Stimulated activated CD8-positive, alpha-beta memory T cell treated with anti-CD3 and anti-CD28 coated beads, Interleukin-4, amount 100 ng/mL, for 1 hour (primary cell): ENCODE measurements at places on chromosomes 11 and 22.

- no peak for DNase-seq
These were observed 34.6 kb downstream of the BBOX1 start for GRCh38 chr11:27075192-27075591.

- no peak for DNase-seq
These were observed 98.0 kb upstream of the TBCEL start for GRCh38 chr11:120925944-120926343.

DNA sequence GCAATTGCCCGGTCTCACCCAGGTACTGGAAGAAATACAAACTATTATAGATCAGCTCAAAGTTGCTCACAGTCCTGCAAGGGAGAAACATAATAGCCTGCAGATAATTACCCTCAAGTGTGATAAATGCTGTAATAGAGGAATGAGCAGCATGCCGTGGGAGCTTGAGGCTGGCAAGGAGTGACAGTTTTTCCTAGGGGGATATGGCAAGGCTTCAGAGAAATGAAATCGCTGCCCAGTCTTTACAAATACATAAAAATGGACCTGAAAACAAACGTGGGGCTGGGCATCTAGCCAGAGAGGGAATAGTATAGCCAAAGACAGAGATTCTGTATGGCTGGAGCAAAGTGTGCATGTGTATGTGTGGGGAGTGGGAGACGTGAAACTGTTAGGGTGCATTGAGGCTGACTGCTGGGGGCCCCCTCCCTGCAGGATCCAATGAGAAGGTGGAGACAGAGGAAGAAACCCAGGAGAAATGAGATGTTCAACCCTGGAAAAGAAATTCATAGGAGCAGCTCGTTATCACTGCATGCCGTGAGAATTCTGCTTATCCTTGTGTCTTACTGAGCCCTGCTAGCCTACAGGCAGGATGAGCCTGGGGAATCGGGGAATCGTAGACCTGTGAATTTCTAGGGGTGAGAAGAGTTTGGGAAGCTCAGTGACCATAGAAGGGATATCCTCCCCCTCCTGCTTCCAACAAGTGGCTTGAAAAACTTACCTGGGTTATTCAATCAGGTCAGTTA, 167.0 kb downstream of the LDLRAD3 start:
- no peak for DNase-seq

DNA sequence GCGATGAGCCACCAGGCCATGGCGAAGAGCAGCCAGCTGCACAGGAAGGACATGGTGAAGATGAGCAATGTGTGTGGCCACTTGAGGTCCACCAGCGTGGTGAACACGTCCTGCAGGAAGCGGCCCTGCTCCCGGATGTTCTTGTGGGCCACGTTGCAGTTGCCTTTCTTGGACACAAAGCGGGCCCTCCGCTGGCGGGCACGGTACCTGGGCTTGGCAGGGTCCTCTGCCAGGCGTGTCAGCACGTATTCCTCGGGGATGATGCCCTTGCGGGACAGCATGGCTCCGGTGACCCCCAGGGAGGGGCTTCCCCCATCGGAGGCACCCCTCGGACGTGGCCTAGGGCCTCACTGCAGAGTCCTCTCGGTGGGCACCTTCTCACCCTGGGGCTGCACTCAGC, 648 bp downstream of the KCNJ11 start:
- DNase-seq: no peak

GRCh38 chr11:92964471-92964870, 5.0 kb upstream of the MTNR1B start:
- no peak for DNase-seq

- peak; percentile 33 for DNase-seq
These were observed 9.3 kb downstream of the TFIP11 start for GRCh38 chr22:26502688-26503561.

DNA sequence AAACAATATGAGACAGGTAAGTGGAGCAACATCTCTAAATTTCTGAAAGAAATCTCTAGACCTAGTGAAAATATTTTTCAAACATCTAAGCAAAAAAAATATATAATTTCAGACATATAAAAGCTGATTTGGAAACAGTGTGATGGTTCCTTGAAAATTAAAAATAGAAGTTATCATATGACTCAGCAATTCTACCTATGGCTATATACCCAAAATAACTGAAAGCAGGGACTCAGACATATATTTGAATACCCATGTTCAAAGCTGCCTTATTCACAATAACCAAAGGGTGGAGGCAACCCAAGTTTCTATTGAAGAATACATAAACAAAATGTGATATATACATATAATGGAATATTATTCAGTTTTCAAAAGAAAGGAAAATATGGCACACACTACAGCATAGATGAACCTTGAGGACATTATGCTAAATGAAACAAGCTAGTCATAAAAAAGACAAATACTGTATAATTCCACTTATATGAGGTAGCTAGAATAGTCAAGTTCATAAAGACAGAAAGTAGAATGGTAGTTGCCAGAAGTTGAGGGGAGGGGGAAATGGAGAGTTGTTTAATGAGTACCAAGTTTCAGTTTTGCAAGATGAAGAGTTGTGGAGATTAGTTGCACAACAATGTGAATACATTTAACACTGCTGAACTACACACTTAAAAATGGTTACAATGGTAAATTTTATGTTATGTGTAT, 300.4 kb downstream of the TTC28 start:
- no peak for DNase-seq

- no peak for DNase-seq
These were observed 40.0 kb downstream of the TENM4 start for GRCh38 chr11:79400717-79401330.
